Hematopoietic multipotent progenitor cell treated with erythropoietin and hydrocortisone succinate and interleukin-3 and kit ligand, for 4 days (in vitro differentiated cells): ENCODE measurements at places on chromosomes 4 and X.

- peak; percentile 34 for DNase-seq
These were observed 3.3 kb upstream of the DUSP9 start for GRCh38 chrX:153643431-153644351.

GRCh38 chr4:147054228-147054872, 108.7 kb upstream of the TTC29 start:
- no peak for DNase-seq

GRCh38 chr4:41957634-41958033, 22.4 kb downstream of the TMEM33 start:
- DNase-seq, result peak; percentile 81

- DNase-seq, result no peak
These were observed 72.8 kb downstream of the SMIM20 start for GRCh38 chr4:25986807-25987206.

GRCh38 chr4:67522851-67523671, 22.2 kb downstream of the CENPC start:
- peak; percentile 95 for DNase-seq

- no peak for DNase-seq
These were observed 76.6 kb downstream of the PRKX start for GRCh38 chrX:3636803-3637202.

DNA sequence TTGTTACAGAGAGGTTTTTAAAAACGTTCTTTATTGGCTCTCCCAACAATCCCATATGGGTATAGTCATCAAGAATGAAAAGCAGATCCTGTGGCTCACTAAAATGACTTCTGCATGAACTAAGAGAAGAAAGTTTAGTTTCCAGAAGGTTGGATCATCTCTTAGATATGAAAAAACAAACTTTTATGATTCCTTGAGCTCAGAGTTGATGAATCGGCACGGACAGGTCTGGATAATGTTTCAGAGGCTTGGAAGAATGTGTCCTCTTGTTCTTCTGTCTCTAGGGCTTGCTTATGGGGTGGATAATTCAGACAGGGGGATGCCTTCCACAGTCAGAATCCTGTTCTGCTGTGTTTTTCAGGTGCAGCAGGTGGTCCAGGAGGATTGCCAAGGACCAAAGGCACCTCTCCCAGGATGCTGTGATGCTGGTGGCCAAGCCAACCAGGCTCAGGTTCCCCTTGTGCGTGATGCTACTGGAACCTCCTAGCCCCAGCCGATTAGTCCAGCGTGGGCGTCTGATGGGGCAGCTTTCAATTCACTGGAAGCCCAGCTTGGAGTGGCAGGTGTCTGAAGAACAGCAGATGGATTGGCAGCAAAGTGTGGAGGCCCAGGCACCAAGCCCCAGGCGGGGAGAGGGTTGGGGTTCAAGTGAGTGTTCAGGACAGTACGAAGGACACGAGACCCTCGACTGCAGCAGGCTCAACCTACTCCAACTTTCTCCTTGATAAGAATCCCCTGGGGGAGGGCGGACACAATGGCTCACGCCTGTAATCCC, 30.3 kb downstream of the CCKAR start:
- no peak for DNase-seq

DNA sequence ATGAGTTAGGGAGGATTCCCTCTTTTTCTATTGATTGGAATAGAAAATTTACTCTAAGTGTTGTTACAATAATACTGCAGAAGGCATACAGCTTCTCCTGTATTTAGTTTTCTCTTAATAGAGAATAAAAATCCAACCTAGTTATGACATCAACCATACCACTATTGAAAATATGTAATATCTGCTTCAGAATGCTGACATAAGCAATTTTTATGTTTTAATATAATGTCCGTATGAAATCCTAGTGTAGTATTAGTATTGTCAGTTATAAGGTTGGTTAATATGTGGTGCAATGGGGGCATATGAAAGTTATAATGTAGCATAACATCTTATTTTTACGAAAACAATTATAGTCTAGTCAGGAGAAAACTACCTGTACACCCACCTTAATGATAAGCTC, 68.2 kb downstream of the HEPH start:
- DNase-seq, result no peak

DNA sequence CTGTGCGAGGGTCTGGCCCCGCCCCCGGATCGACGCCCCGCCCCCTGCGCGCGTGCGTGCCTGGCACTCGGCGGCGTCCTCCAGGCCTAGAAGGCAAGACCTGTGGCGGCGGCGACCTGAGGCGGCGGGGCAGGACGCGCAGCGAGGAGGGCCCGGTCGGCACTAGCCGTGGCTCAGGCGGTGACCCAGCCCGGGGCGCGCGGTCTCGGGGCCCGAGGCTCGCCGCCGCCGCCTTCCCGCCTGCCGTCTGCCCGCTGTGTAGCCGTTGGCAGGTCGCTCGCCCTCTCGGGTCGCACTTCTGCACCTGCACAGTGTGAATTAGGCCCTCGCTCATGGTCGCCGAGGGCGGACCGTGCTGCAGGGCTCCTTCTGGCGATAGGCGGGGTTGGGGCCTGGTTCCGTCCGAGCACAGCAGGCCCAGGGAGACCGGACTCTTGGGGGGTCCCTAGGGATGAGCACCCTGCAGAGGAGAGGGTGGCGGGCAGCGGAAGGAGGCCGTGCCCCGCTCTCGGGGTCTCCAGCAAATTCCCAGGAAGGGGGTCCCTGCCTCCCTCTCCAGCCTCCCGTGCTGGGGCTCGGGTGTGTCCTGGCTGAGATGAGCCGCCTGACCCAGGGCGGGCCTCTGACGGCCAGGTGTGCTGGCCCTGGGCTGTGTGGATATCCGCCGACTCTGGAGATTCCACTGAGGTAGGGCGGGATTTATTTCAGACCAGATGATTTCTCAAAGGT, 557 bp upstream of the FAM53A start:
- no peak for DNase-seq

GRCh38 chrX:19443869-19444526, 71.3 kb downstream of the MAP3K15 start:
- no peak for DNase-seq

DNA sequence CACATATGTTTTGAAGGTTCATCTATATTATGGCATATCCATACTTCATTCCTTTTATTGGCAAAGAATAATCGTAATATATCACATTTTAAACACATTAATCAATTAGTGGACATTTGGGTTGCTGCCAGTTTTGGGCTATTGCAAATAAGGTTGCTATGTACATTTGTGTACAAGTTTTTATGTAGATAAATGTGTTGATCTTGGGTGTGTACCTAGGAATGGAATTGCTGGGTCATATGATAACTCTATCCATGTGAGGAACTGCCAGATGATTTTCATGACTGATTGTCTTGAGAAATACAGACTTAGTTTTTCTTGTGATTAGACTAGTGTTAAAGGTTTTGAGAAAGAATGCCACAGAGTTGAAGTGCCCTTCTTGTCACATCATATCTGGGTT, 99.2 kb upstream of the RAB40AL start:
- DNase-seq, result no peak

DNA sequence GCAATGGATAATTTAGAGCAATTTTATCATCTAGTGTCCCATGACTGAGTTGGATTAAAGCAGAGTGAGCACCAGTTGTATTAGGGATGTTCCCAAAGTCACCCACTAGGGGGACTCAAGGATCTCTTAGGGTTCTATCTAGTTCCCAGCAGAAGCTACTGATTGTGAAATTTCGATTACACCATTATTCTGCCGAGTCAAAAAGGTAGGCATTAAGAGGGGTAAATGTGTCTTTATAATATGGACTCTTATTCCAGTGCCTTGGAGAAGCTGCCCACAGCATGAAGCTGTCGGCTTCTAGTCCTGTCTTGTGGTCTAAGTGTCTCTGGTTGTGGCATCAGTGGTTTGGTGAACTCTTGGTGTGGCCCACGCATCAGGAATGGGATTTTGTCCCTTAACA, 53.3 kb downstream of the RGS12 start:
- DNase-seq, result peak; percentile 92

- no peak for DNase-seq
These were observed 13.8 kb downstream of the CLDN34 start for GRCh38 chrX:9980927-9981326.

DNA sequence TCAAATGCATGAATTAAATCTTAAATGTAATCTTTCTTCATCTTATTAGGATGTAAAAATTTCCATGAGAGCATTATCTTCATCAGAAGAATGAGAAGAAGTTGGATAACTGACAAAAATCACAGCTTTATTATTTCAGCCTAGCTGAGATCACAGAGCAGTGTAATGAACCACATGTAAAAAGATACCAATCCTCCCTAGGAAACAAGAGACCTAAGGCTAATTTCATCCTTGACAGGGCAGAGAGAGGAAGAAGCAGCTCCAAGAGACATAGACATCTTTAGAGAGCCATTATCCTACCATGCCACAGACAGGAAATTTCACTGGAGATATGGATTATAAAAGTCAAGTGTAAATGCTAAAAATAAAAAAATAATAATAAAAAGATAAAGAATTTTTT, 40.9 kb upstream of the IL15 start:
- no peak for DNase-seq

DNA sequence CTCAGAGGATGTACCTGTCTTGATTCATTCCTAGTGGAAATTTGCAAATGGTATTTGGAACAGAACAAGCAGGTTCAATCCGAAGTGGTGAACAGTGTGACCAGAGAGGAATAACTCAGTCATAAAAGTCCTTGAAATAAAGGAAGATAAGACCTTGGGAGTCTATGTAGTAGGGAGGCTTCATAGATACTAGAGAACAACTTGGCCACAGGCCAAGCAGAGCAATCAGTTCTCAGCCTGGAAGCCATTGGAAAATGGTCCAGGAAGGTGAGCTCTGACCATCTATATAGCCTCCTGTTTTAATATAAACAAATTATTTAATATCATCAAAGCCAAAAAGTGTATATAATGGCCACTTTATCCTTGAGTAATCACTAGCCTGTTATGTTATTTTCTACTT, 11.3 kb downstream of the TXK start:
- DNase-seq, result no peak

- peak; percentile 21 for DNase-seq
These were observed 954.3 kb downstream of the PCDH7 start for GRCh38 chr4:31674313-31674947.

DNA sequence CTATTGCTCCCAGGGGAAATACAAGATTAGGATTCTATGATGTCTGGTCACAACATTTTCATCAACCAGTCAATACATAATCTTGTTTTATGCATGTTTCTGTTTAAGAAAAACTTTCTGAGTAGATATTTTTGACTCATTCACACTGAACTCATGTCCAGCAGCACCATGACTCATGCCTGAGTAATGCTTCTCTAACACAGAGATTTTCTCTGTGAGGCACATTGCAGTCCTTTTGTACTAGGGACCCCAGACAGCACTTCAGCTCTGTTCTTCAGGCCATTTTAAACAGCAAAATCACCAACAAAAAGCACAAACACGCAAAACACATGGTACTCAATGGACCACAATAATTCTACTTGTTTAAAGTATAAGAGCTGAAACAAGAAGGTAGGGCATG, 83.6 kb downstream of the MXRA5 start:
- no peak for DNase-seq

GRCh38 chr4:99235955-99236354, 16.9 kb upstream of the ADH6 start:
- DNase-seq, result no peak

GRCh38 chr4:6446538-6447451, 25.6 kb downstream of the PPP2R2C start:
- no peak for DNase-seq

GRCh38 chrX:40897718-40898270, 162.5 kb upstream of the MED14 start:
- no peak for DNase-seq

- peak; percentile 14 for DNase-seq
These were observed 32.1 kb upstream of the VEGFD start for GRCh38 chrX:15416133-15416993.

GRCh38 chr4:129233691-129234090, 137.7 kb downstream of the C4orf33 start:
- DNase-seq, result no peak

DNA sequence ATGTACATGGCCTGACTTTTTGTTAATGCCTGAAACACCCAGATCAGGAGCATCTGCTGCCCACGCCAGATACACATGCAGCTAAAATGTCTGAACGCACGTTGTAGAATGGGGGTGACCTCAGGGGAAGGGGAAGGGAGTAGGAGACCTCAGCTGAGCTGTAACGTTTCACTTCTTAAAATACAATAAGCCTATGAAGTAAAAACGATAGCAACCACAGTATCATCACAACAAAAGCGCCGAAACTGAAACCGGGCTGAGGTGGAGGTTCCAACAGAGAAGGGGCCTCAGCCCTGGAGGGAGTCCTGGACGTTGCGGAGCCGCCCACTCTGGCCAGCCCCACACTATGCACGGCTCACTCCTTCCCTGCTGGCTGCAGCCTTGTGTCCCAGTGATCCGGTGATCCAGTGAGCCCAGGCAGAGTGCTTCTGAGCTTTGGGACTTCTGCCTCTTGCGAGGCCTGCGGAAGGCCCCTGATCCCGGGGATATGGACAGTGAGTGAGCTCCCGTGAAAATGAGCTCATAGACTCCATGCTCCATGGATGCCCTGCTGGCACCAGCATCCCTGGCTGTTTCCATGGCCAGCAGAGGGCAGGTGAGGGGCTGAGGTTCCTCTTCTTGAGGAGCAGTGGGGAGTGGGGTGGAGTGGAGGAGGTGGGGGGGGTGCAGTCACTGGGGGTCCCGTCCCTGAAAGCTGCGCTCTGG, 52.0 kb downstream of the HMX1 start:
- no peak for DNase-seq

GRCh38 chr4:175910700-175911099, 98.6 kb upstream of the GPM6A start:
- no peak for DNase-seq
